DMS79 (cell line): ENCODE measurements at places on chromosomes 12 and 14.

GRCh38 chr12:30046376-30046775 lies 262.6 kb upstream of the TMTC1 start:
- no peak for DNase-seq

DNA sequence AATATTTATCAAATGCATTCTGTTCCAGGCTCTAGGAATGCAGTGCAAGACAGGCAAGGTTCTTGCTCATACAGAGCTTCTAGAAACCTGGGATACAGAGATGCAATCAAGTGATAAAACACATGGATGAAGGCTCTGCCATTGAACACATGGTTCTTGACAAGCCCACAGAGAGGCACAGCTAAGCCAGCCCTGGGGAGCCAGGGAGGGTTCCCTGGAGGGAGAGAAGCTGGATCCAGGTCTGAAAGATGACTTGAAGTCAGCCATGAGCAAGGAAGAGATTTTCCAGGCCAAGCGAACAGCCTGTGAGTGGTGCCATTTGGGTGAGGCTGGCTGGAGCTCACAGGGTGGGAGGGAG lies 66.2 kb downstream of the IRF2BPL start:
- DNase-seq: no peak

- no peak for DNase-seq
These were observed 2.9 kb upstream of the DHRS2 start for GRCh38 chr14:23633160-23633701.

DNA sequence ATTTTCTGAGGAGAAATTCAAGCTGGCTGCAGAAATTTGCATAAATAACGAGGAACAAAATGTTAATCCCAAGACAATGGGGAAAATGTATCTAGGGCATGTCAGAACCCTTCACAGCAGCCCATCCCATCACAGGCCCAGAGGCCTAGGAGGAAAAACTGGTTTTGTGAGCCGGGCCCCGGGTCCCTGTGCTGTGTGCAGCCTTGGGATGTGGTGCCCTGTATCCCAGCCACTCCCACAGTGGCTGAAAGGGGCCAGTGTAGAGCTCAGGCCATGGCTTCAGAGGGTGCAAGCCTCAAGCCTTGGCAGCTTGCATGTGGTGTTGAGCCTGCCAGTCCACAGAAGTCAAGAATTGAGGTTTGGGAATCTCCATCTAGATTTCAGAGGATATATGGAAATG lies 57.7 kb downstream of the NPAS3 start:
- no peak for DNase-seq

DNA sequence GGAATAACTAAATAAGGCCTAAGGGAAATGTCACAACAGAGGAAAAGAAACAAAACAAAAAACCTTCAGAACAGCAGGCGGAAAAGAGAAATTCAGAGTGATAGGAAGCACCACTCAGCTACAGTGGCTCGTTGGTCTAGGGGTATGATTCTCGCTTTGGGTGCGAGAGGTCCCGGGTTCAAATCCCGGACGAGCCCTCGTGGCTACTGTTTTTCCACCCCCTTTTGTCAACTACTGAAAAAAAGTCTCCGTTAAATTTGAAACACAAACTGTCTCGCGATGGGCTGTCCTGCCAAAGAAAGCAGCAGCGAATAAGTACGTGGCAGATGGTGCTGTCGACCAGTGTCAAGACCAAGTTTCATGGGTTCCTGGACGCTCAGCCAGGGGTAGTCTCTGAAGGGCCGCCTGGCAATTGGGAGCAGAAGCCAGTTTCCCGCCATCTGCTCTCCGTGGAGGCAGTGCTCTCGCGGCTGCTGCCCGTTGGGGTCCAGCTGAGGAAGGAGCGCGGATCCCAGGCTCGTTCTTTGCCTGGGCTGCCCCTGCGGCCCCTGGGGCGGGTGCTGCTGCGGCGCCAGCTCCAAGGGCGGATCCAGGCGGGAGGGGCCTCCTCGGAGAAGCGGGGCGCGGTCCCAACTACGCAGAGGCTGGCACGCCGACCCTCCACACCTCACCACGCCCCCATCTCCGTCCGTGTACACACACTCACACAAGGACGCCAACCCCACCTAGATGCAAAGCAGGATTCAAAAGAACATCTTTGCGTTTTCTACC lies at the start of gene RNASE4:
TSS of gene RNASE4 (plus strand) at position 670 of the 771 bp plus-strand sequence. CDS start 14,812 bp downstream, outside the sequence.
- no peak for DNase-seq
